Progenitor cell of endocrine pancreas (in vitro differentiated cells): ENCODE measurements at places on chromosomes 1 and 21. TPM values are rescaled to one million over a fixed set of nuclear protein-coding genes. Genes with fewer than 3 reads are reported as not detected.

NLRP3 gene
- total RNA-seq, result 0.38 TPM in 1 of 2 replicates, not detected in the other

PRAMEF26 gene
- total RNA-seq, result not detected in 2 replicates

HFM1 gene
- 9.0 and 9.5 TPM in 2 replicates for total RNA-seq

MROH7 gene
- 0.29 and 0.50 TPM in 2 replicates for total RNA-seq

RAP1GAP gene
- total RNA-seq, result 15.3 and 16.1 TPM in 2 replicates

PCSK9 gene
- 18.7 and 19.5 TPM in 2 replicates for total RNA-seq

GREM2 gene
- 0.48 and 0.73 TPM in 2 replicates for total RNA-seq

DNA sequence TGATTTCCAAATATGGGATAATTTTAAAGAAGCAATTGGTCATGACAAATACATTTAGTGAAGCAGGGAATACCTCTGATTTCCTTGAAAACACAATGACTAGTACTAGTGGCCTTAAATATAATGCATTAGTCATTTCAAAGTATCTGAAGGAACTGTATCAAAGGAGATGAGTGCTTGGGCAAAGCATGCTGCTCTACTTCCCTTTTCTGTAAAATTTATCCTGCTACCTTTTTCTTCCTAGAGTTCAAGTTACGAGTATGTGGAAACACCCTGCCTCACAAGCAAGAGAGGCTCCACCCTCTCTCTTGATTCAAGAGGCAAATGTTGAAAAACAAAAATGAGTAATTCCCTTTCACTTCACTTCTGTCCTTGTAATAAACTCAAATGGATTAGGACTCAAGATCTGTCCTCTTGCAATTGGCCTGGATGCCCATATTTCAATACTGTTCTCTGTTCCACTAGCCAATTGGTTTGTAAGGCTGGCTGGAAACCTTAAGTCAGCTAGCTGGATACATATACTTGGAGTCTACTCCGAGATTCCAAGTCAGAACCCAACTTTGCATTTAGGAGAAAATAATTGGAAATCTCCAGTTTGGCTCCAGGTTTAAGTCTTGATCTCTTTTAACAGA lies 92.5 kb downstream of the CDC42BPA start:
- H3K36me3 ChIP-seq, result no peaks in the 10 kb centered on the region
- H3K4me3 ChIP-seq, result no peak overlapping the region
- no peak overlapping the region for H3K27ac ChIP-seq
- no peak for DNase-seq
- H3K4me1 ChIP-seq, result no peaks in the 10 kb centered on the region

GRCh38 chr1:179807691-179808485 lies 64.8 kb downstream of the FAM163A start:
- no peak for DNase-seq
- no peak overlapping the region for H3K4me3 ChIP-seq
- H3K4me1 ChIP-seq, result peaks cover 13% of the 10 kb centered on the region
- H3K27me3 ChIP-seq, result peaks cover 26% of the 10 kb centered on the region
- peak overlapping the region; percentile 37 for H3K27ac ChIP-seq

DNA sequence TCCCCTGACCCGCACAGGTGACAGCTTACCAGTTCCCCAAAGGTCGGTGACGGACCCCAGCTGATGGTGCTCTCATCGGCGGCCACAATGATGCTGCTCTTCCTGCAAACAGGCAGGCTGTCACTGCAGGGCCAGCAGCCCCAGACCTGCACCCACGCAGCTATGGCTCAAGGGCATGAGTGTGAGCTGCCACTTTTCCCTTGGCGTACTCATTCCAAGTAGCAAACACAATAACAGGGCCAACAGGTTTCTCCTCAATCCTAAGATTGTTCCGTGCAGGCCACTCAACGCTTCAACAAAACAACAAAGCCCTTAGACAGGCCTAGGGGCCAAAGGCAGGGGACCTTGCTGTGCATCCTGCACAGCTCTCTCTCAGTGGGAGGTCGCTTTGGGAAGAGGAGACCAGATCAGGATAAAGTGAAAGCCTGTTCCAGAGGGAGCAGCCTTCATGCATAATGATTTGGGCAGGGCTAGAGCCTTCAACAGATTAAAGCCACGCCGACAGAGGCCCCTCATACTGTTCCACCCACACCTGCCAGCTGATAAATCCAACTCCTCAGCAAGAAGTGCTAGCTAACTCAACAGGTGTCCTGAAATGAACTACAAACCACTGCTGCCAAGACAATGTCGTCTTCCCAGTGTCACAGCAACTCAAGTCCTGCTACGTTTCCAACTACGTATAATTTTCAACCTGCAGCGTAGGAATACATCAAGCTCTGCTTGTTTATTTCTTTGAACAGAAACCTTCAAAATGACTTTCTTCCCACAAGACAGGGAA lies 27.2 kb downstream of the RCC2 start:
- no peaks in the 10 kb centered on the region for H3K4me1 ChIP-seq
- H3K4me3 ChIP-seq, result no peak overlapping the region
- no peak for DNase-seq
- H3K27me3 ChIP-seq, result no peaks in the 10 kb centered on the region
- peaks cover 46% of the 10 kb centered on the region for H3K36me3 ChIP-seq

GRCh38 chr1:180515857-180516388 lies 13.5 kb upstream of the ACBD6 start:
- H3K27me3 ChIP-seq, result no peaks in the 10 kb centered on the region
- H3K4me1 ChIP-seq, result peaks cover 6% of the 10 kb centered on the region
- H3K4me3 ChIP-seq, result no peak overlapping the region
- DNase-seq, result peak; percentile 37
- H3K36me3 ChIP-seq, result no peaks in the 10 kb centered on the region

- H3K27me3 ChIP-seq, result no peaks in the 10 kb centered on the region
- H3K27ac ChIP-seq, result no peak overlapping the region
Measured at GRCh38 chr1:163195728-163196448, 6.8 kb downstream of the RGS5 start.

DNA sequence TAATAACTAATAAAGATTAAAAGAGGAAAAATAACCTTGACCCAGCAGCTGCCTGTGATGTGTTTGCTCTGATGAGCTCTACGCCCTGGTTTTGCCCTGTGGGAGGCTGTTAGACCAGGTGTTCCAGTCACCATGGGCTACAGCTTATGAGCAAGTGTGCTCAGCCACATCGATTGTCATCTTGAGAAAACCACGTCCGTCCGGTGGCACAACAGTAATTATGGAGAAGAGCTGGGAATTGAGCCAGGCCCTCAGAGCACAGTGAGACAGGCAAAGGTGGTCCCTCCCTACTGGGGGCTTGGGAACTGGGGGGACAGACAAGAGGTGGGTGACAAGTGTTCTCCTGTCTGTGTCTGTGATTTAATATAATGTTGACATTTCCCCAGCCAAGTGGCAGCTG lies 420.5 kb downstream of the MATN1 start:
- no peaks in the 10 kb centered on the region for H3K36me3 ChIP-seq
- DNase-seq, result peak; percentile 2
- no peaks in the 10 kb centered on the region for H3K4me1 ChIP-seq
- H3K27me3 ChIP-seq, result peaks cover 7% of the 10 kb centered on the region
- H3K4me3 ChIP-seq, result no peak overlapping the region

GRCh38 chr1:915295-916172 lies 8.2 kb upstream of the SAMD11 start:
- peaks cover 2% of the 10 kb centered on the region for H3K36me3 ChIP-seq
- DNase-seq, result no peak
- H3K27me3 ChIP-seq, result peaks cover 55% of the 10 kb centered on the region
- peaks cover 32% of the 10 kb centered on the region for H3K4me1 ChIP-seq

DNA sequence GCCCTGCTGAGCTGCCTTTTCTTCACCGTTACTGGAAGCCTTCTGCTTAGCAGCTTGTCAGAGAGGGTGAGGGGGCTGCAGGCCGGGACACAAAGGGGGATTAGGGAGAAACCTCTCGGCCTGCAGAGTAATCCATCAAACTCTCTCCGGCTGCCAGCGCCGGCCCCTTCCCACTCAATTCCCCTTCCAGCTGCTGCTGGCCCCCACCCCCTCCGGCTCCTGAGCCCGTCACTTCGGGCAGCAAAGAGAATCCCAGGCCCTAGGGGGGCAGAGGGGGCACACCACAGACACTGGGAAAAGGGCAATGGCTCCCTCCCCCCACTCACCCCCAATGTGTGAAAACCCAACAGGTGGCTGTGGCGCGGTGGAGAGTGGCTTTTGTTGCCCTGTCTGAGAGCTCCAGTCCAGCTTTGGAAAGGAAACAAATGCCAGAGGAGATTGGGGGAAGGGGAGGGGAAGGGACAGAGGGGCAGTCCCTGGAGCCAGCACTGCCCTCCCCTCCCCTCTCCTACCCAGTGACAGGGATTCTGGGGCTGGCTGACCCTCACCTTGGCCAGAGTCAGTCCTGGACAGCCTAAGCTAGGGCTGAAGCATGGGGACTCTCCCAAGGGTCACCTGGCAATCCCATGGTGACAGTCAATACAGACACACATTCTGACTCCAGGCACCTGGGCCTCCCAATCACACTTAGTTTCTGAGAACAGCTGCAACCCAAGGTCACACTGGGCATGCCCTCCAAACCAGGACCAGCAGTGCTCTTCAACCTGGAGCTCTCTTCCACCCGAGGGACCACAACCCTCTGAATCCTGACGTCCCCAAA lies 9.5 kb downstream of the SLC45A3 start:
- H3K36me3 ChIP-seq, result no peaks in the 10 kb centered on the region

- H3K27me3 ChIP-seq, result no peaks in the 10 kb centered on the region
- peaks cover 8% of the 10 kb centered on the region for H3K36me3 ChIP-seq
- H3K4me1 ChIP-seq, result peaks cover 2% of the 10 kb centered on the region
- no peak for DNase-seq
Measured at GRCh38 chr1:24805534-24806301, 60.5 kb downstream of the CLIC4 start.

DNA sequence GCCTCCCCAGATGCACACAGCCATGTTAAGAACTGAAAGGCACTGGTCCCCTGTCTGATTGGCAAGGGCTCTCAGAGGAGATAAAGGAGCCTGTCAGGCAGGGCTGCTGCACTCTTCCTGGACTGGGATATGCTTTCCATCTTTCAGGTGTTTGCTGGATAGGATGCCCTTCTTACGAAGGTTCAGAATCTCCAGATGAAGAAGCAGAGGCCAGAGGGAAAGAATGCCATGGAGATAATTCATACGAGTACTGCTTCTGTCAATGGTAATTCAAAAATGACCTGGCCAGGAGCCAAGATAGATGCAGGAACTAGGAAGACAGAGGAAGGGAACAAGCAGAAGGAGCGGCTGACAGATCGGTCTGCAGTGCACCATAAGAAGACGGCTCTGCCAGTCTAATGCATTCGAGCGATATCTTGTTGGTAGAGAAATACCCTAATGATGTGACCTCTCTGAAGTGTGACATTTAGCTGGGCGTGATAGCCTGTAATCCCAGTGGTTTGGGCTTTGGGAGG lies 16.6 kb upstream of the ATP2B4 start:
- peaks cover 7% of the 10 kb centered on the region for H3K27me3 ChIP-seq
- H3K4me1 ChIP-seq, result peaks cover 4% of the 10 kb centered on the region
- H3K36me3 ChIP-seq, result no peaks in the 10 kb centered on the region
- H3K4me3 ChIP-seq, result no peak overlapping the region
- no peak for DNase-seq

GRCh38 chr1:11285883-11286734 lies 13.1 kb downstream of the UBIAD1 start:
- H3K27ac ChIP-seq, result no peak overlapping the region
- DNase-seq, result no peak
- no peak overlapping the region for H3K4me3 ChIP-seq
- H3K4me1 ChIP-seq, result peaks cover 3% of the 10 kb centered on the region
- H3K36me3 ChIP-seq, result peaks cover 8% of the 10 kb centered on the region
- H3K27me3 ChIP-seq, result no peaks in the 10 kb centered on the region
